Activated T-helper 17 cell treated with anti-CD3 and anti-CD28 coated beads, Interleukin-2, amount 50 U/mL, for 72 hours (primary cell): ENCODE measurements at places on chromosomes 2 and 18. TPM values are rescaled to one million over a fixed set of nuclear protein-coding genes. Genes with fewer than 3 reads are reported as not detected.

DNA sequence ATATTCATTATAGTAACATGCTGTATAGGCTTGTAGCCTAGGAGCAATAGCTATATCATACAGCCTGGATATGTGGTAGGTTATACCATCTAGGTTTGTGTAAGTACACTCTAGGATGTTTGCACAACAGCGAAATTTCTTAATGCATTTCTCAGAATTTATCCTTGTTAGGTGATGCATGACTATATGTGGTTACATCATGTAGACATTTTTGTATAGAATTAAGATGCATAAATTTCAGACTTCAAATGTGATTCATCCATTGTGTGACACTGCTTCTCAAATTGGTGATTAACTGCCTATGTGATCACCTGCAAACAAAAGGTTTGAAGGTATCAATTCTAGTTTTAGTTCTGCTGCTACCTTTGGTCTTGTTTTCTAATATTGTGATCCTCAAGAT lies 1787.0 kb upstream of the PIK3C3 start:
- no peak for ATAC-seq

GRCh38 chr2:178284613-178285286 lies 90.4 kb downstream of the OSBPL6 start:
- no peak for ATAC-seq

- ATAC-seq = peak; percentile 91
These were observed 149.6 kb downstream of the LAMA3 start for GRCh38 chr18:23838801-23839366.

DNA sequence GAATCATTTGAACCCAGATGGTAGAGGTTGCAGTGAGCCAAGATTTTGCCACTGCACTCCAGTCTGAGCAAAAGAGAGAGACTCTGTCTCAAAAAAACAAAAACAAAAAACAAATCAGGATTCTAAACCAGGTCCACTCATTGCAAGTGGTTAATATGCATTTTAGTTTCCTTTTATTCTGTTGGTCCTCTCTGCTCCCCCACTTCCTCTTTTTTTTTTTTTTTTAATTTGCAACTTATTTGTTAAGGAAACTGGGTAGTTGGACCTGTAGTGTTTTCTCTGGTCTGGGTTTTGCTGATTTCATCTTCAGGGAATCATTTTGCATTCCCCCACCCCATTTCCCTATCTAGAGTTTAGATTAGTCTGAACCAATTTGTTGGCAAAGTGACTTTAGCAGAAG lies 14.0 kb downstream of the FER1L5 start:
- ATAC-seq = no peak

GRCh38 chr18:8849696-8850095 lies 144.3 kb downstream of the MTCL1 start:
- no peak for ATAC-seq

DNA sequence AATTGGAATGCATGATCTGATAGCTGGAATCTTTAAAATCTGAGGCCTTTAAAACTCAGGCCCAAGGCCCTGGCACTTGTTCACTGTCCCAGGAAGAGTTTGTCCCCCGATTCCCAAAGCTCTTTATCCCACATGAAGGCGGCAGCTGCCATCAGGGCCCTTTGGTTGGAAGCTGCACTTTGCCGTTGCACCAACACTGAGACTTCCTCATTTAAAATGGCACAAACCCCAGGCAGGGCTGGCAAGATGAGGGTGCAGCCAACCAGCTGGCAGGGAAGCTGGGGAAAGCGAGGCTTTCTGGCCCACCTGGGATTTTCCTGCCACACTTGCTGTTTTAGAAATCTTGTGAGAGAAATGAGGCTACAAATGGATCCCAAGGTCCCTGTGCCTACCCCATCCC lies 6.3 kb downstream of the FLACC1 start:
- no peak for ATAC-seq

DNA sequence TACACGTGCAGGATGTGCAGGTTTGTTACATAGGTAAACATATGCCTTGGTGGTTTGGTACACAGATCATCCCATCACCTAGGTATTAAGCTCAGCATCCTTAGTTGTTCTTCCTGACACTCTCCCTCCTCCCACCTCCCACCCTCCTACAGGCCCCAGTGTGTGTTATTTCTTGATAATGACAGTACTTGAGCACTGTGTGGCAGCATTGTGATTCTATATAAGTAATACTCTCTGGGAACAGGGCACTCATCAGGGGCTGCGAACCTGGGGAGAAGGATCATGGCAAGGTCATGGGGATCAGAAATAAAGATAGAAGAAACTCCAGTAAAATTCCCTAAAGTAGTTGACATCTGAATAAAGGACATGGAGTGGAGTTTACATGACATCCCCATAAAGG lies 1256.2 kb upstream of the CRIM1 start:
- no peak for ATAC-seq

- no peak for ATAC-seq
These were observed 77.5 kb downstream of the CDCA7 start for GRCh38 chr2:173432049-173432754.

- ATAC-seq = no peak
These were observed 41.4 kb downstream of the HS1BP3 start for GRCh38 chr2:20609349-20609994.

GRCh38 chr2:73289304-73289703 lies 4.0 kb downstream of the EGR4 start:
- no peak for ATAC-seq

GRCh38 chr2:20487392-20488174 lies 40.7 kb downstream of the RHOB start:
- ATAC-seq = no peak

DNA sequence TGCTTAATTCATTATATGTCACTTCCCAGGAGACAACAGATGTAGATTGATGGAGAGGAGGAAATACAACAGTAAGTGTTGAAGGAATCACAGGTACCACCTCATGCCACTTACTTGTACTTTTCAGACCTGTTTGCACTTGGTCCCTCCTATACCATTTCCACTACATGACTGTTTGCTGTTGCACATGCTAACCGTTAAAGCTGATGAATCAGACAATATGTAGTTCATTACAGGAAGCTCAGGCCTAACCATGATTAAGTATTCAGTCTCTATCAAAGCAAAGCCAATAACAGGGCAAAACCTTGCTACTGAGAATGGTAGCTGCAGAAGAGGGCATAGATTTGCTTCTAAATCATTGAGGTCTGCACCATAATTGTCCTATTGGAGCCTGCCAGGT lies 30.2 kb upstream of the GRP start:
- ATAC-seq = no peak

DNA sequence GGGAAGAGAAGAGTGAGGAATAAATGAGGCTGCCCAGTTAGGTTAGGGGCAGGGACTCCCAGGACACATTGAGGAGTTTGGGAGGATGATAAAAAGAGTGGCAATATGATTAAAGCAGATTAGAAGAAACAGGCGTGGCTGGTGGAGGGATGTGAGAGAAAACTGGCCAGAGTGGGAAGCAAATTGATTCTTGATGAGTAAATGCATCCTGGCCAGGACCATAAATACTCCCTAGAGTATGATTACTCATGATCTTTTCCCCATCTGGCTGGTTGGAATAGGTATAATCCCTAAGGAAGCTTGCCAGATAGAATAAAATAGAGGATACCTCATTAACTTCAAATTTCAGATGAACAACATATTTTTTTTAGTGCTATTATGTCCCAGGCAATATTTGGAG lies 21.5 kb upstream of the DAW1 start:
- no peak for ATAC-seq

GRCh38 chr2:19031642-19032041 lies 326.8 kb downstream of the OSR1 start:
- ATAC-seq = no peak

DNA sequence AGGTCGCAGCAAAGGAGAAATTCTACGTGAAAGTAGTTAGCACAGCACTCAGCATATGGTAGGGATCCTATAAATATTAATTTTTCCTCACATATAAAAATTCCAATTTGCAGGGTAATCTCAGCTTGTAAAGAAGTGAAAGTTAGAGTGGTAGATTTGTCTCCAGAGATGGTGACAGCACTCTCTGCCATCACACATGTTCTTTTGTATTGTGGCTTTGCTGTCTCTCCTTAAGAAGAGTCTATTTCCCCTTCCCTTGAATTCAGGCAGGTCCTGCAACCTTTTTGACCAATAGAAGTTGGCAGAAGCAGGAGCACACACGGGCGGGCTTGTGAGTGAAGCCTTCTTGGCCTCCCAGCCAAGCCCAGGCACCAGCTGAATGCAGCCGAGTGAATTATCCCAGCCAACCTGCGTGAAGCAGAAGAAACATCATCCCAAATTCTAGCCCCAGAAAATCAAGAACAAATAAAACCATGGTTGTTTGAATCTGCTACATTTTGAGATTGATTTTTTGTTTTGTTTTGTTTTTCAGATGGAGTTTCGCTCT lies 107.8 kb upstream of the COPS8 start:
- no peak for ATAC-seq

DNA sequence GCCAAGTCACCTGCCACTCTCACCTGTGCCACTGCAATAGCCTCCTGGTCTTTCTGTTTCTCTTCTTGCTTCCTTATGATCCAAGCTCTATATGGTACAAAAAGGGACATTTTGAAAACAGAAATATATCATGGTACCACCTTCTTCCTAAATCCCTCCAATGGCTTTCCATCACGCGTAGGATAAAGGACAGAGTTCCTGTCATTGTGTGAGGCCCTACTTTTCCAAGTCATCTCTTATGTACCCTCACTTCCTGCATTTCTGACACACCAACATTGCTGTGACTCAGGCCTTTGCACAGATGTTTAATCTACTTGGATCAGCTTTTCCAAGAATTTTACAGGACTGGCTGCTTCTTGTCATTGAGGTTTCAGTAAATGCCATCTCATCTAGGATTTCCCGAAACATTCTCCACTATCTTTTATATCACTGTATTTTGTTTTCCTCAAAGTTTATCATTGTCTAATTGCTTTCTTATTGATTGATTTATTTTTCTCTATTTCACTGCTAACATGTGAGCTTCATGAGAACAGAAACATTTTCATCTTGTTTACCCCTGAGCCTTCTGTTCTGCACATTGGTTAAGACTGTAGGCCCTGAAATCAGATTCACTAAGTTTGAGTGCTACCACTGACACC lies 426.1 kb upstream of the FANCL start:
- ATAC-seq = no peak

DNA sequence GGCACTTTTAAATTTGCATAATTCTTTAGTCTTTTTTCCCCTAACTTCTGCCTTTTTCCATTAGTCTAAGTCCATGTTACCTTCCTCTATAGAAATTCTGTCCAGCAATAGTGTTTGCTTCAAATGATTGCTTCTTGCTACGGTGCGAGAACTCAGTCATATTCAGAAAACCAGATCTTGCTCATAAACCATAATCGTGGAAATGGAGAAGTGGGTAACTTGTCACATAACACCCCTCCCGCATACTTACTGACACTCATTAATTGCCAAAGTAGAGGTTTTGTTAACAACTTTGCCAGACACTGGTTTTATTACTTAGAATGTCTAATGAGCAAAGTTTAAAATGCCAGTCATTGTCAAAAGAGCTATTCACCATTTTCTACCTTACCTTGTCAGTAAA lies 94.3 kb upstream of the TWSG1 start:
- ATAC-seq = peak; percentile 75

KCNE4 gene
- total RNA-seq = not detected

ANKRD53 gene
- 0.56 TPM for total RNA-seq

CHRND gene
- total RNA-seq = not detected

PLGLB1 gene
- total RNA-seq = 2.4 TPM

SCYGR4 gene
- total RNA-seq = not detected
